Activated CD8-positive, alpha-beta memory T cell treated with anti-CD3 and anti-CD28 coated beads, Interleukin-2, amount 10 ng/mL, durations not matched to agents 7 days and 5 days (primary cell): ENCODE measurements at places on chromosomes 16 and 17. TPM values are rescaled to one million over a fixed set of nuclear protein-coding genes. Genes with fewer than 3 reads are reported as not detected.

The CCDC102A gene
- total RNA-seq, result 20.2 TPM

The KRTAP4-4 gene
- total RNA-seq, result not detected

GRCh38 chr17:81244358-81245023 lies 5.4 kb downstream of the NDUFAF8 start:
- no peak for DNase-seq
- H3K4me1 ChIP-seq, result peaks cover 31% of the 10 kb centered on the region
- no peak overlapping the region for H3K4me3 ChIP-seq
- peaks cover 7% of the 10 kb centered on the region for H3K36me3 ChIP-seq
- peak overlapping the region; percentile 36 for H3K27ac ChIP-seq

The FBXL16 gene
- total RNA-seq, result 4.2 TPM

DNA sequence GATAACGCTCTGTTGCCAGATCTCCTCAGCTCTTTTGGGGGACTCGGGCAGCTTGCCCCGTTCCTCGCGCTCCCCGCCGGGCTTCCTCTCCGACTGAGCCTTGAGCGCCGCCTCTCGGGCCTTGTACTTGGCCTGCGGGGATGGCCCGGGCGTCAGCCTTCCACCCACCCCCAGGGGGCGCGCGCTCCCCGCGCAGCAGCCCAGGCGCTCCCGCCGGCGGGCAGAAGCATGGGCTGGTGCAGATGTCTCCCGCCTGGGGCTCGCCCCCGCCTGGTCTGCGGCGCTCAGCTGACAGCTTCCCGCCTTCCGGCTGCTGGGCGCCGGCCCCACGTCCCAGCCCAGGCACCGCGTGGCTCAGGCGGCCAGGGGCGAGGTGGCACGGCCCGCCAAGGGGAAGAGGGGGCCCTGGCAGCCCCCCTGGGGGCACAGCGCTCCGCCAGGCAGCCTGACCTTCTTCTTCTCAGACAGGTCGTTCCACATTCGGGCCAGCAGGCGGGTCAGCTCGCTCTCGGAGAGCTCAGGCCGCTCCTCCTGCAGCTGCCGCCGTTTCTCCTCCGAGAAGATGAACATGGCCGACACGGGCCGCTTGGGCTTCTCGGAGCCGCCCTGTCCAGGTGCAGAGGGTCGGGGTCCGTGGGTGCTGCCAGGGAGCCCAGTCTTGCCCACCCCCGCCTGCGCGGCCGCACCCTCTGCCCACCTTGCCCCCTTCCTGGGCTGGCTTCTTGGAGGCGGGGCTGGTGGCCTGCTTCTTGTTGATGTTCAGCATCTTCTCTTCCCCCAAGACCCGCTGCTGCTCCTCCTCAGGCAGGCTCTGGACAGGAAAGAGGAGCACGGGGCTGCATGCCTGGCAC lies 8.9 kb downstream of the UBTF start:
- peaks cover 41% of the 10 kb centered on the region for H3K4me1 ChIP-seq
- H3K27ac ChIP-seq, result peak overlapping the region; percentile 76
- DNase-seq, result peak; percentile 94
- no peaks in the 10 kb centered on the region for H3K27me3 ChIP-seq

DNA sequence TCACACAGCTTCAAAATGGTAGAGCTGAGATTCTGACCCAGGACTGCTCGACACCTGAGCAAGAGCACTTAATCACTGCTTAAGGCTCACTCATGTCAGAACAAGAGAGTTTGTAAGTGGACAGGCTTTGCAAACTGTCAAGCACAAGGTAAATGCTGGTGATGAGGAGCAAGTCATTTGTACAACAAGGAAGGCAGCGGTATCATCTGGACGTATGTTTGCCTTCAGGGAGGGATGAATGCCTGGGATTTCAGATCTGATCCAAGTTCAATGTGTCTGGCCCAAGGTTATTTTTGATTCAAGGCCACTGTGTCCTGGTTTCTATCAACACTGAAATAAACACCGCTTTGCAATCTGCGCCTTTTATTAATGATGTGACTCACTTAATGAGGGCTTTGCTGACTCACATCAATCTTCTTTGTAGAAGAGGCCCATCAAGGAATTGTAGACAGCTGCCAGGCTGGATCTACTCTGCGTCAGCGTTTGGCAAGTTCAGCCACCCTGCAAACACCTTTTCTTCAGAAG lies 174.4 kb upstream of the HS3ST3A1 start:
- no peak overlapping the region for H3K27ac ChIP-seq
- H3K4me1 ChIP-seq, result no peaks in the 10 kb centered on the region
- no peaks in the 10 kb centered on the region for H3K27me3 ChIP-seq
- no peak overlapping the region for H3K4me3 ChIP-seq
- DNase-seq, result no peak

DNA sequence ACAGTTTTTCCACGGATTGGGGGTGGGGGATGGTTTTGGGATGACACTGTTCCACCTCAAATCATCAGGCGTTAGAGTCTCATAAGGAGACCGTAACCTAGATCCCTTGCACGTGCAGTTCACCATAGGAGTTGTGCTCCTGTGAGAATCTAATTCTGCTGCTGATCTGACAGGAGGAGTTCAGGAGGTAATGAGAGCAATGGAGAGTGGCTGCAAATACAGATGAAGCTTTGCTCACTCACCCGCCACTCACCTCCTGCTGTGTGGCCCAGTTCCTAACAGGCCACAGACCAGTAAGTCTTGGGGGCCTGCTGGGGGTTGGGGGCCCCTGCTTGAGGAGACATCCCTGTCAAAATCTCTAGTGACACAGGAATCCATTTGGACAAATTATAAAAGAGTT lies 29.8 kb downstream of the SLC39A11 start:
- no peak overlapping the region for H3K4me3 ChIP-seq
- no peak for DNase-seq
- H3K27ac ChIP-seq, result no peak overlapping the region
- H3K27me3 ChIP-seq, result no peaks in the 10 kb centered on the region
- H3K4me1 ChIP-seq, result no peaks in the 10 kb centered on the region

- peaks cover 41% of the 10 kb centered on the region for H3K4me1 ChIP-seq
- peak overlapping the region; percentile 82 for H3K27ac ChIP-seq
- H3K27me3 ChIP-seq, result peaks cover 15% of the 10 kb centered on the region
- peaks cover 1% of the 10 kb centered on the region for H3K36me3 ChIP-seq
- DNase-seq, result peak; percentile 88
These were observed 25.0 kb downstream of the HOXB1 start for GRCh38 chr17:48505788-48506187.

DNA sequence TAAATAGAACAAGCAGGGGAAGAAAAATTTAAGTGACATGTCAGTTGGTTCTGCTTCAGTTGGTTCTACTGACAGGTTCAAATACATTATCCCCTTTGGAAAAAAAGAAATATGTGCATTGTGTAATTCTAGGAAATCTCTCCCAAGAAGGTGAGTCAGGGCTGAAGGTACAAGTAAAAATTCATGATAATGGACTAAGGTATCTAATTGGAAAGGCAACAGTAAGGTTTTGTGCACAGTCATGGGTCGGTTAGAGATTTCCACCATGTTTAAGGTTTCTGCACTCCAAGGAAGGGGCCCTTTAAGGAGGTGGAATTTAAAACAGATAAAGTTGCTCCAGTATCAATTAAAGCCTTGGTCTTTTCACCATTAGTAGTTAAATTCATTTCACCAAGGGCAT lies 17.9 kb upstream of the B4GALNT2 start:
- no peak for DNase-seq
- H3K27me3 ChIP-seq, result peaks cover 45% of the 10 kb centered on the region
- H3K4me1 ChIP-seq, result no peaks in the 10 kb centered on the region
- no peak overlapping the region for H3K27ac ChIP-seq
- H3K36me3 ChIP-seq, result no peaks in the 10 kb centered on the region
- no peak overlapping the region for H3K4me3 ChIP-seq

GRCh38 chr17:44928950-44929720 lies 13.8 kb upstream of the GFAP start:
- H3K4me3 ChIP-seq, result no peak overlapping the region
- peaks cover under 1% of the 10 kb centered on the region for H3K4me1 ChIP-seq
- no peaks in the 10 kb centered on the region for H3K27me3 ChIP-seq
- DNase-seq, result no peak
- H3K27ac ChIP-seq, result no peak overlapping the region

The TP53 gene
- 137 TPM for total RNA-seq

DNA sequence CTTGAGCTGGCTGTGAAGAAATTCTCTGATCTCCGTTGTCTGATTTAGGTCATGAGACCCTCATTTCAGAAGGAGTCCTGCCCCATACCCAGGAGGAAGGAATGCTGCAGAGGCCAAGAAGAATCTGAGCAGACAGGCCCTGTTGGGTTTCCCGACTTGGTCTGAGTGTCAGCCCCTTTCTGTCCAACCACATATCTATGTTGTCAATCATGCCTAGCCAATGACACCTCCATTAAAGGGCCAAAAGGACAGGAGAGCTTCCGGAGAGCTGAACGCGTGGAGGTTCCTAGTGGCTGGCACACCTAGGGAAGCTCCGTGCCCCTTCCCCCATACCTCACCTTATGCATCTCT lies 37.8 kb downstream of the PIMREG start:
- H3K27me3 ChIP-seq, result no peaks in the 10 kb centered on the region
- H3K4me3 ChIP-seq, result no peak overlapping the region
- H3K27ac ChIP-seq, result no peak overlapping the region
- no peaks in the 10 kb centered on the region for H3K36me3 ChIP-seq
- H3K4me1 ChIP-seq, result no peaks in the 10 kb centered on the region

DNA sequence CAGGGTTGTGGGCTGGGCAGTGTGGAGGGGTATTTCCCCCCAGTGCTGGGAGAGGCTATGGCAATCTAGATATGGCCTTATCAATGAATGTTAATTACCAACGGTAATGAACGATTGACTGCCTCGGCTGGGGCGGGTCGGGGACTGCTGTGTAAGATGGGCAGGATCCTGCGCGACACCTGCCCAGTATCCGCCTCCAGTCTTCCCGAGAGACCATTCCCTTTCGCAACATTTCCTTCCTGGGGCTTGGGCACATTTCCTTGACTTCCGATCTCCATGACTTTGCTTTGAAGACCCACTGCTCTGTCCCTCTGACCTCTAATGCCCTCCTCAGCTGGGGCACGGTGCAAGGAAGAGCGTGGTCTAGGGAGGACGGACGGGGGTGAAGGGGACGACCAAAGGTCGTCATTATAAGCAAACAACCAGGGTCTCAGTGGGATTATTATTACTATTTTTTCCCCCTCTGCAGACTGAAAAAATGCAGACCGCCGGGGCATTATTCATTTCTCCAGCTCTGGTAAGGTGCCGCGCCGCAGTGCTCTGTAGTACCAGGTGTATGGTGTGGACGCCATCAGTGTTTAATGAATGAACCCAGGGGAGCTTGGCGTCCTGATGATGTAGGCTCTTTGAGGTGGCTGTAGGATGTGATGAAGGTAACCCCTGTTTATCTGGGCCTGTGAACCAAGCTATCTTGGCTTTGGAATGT lies 506 bp downstream of the ATP5MC1 start:
- peak overlapping the region; percentile 94 for H3K27ac ChIP-seq
- DNase-seq, result no peak
- peaks cover 43% of the 10 kb centered on the region for H3K4me1 ChIP-seq
- no peaks in the 10 kb centered on the region for H3K27me3 ChIP-seq
- H3K36me3 ChIP-seq, result peaks cover 12% of the 10 kb centered on the region

- H3K27me3 ChIP-seq, result no peaks in the 10 kb centered on the region
- H3K27ac ChIP-seq, result no peak overlapping the region
- DNase-seq, result no peak
- peaks cover 13% of the 10 kb centered on the region for H3K36me3 ChIP-seq
These were observed 221.6 kb upstream of the CHMP6 start for GRCh38 chr17:80769936-80770625.

The RNF43 gene
- 0.23 TPM for total RNA-seq

DNA sequence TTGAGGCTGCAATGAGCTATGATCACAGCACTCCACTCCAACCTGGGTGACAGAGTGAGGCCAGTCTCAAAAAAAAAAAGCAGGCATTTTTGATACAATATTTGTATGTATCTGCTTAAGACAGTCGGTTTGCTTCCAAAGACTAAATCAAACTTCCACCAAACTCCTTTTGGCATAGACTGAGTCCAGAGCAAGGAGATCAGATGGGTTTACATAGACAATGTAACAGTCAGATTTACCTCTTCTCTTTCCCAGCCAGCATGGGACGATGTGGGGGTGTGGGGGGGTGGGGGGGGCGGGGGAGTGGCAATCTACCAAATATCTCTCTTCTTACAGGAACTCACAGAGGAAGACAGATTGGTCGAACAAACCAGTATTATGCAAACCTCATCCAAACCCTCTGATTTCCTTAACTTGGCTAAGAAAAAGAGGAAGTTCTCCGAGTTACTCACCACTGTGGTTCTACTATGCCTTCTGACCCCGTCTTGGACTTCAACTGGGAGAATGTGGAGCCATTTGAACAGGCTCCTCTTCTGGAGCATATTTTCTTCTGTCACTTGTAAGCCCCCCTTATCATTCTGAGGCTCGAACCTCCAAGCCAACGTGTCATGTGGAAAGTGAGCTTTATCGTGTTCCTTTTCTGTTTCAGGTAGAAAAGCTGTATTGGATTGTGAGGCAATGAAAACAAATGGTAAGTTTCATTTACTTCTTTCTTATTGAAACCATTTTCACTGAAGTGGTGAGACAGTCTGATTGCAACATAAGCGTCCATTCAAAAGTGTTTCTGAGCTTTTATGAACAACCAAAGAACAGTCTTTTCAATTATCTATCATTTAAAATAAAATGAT lies at the start of gene MILR1:
TSS of gene MILR1 (plus strand) at position 451 of the 848 bp plus-strand sequence. CDS start at position 505, 54 bp downstream.
- DNase-seq, result no peak
- H3K27ac ChIP-seq, result no peak within 1 kb of the TSS
- H3K36me3 ChIP-seq, result no peaks in the 10 kb centered on the region

DNA sequence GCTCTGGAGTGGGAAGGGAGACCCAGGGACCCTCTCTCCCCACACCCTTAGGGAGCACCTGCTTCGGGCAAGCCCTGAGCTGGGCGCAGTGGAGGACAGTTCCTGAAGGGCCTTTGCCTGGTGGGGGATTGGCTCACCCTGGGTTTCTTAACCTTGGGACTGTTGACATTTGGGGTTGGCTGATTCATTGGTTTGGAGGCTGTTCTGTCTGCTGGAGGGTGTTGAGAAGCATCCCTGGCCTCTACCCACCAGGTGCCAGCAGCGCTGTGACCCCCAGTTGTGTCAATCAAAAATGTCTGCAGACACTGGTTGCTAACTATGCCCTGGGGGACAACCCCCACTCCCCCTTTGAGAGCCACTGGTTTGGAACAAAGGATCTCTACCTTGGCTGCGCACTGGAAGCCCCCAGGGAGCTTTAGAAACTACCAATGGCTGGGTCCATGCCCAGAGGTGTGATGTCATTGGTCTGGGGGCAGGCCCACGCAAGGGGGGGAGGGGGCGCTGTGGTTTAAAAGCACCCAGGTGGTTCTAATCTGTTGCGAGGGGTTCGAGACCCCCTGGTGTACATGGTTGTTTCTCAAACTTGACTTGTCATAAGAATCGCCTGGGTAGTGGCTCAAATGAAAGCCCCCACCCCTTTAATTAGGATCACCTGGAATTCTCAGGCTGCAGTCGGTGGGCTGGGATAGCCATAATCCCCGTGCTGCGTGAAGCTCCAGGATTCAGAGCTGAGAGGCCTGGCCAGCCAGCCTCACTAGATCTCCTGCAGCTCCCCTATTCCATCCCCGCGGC lies 151.9 kb upstream of the GSE1 start:
- H3K4me1 ChIP-seq, result no peaks in the 10 kb centered on the region
- DNase-seq, result no peak
- H3K36me3 ChIP-seq, result no peaks in the 10 kb centered on the region
- H3K4me3 ChIP-seq, result no peak overlapping the region
- no peak overlapping the region for H3K27ac ChIP-seq
- peaks cover 42% of the 10 kb centered on the region for H3K27me3 ChIP-seq

- peak; percentile 78 for DNase-seq
- H3K4me3 ChIP-seq, result peak overlapping the region; percentile 78
- H3K36me3 ChIP-seq, result no peaks in the 10 kb centered on the region
- H3K4me1 ChIP-seq, result peaks cover 17% of the 10 kb centered on the region
- peaks cover 15% of the 10 kb centered on the region for H3K27me3 ChIP-seq
These were observed 773 bp downstream of the PHLPP2 start for GRCh38 chr16:71723537-71724319.
